Activated CD8-positive, alpha-beta memory T cell treated with anti-CD3 and anti-CD28 coated beads, Interleukin-2, amount 50 U/mL, for 4 hours (primary cell): ENCODE measurements at places on chromosomes 3 and 15.

GRCh38 chr15:60553163-60553562 is 74.2 kb upstream of the ICE2 start:
- DNase-seq, result no peak

DNA sequence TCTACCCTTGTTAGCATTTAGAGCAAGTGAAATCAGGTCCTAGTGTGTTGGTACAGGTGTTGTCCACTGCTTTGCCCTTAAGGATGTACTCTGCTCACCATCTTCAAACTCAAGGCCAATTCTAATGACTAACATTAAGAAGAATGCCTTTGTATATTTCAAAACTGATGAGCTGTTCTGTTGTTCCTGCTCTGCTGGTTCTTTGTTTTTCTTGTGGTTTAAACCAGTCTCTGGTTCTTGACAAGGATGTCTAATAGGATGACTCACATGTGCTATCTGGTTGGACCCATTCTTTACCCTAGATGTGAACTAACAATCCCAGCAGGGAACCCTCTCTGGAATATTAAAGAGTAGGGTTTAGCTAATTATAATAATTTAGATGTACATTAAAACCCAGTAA is 17.3 kb downstream of the ABHD5 start:
- no peak for DNase-seq

DNA sequence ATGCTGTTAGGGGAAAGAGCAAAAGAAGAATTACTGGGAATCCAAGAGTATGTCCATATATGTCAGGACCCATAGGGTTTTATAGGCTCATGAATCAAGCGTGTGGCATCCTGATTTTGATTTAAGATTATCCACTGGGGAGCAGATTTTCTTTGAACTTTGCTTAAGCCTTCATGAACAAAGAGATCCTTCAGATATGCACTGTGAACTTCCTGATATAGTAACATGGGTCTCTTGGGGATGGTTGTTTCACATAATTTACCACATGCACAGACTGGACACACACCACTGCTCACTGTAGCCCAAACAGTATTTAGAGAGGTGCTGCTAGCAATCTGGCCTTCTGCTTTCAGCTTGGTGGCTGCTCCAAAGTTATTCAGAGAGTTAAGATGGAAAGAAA is 200.9 kb upstream of the ZPLD1 start:
- DNase-seq, result no peak

DNA sequence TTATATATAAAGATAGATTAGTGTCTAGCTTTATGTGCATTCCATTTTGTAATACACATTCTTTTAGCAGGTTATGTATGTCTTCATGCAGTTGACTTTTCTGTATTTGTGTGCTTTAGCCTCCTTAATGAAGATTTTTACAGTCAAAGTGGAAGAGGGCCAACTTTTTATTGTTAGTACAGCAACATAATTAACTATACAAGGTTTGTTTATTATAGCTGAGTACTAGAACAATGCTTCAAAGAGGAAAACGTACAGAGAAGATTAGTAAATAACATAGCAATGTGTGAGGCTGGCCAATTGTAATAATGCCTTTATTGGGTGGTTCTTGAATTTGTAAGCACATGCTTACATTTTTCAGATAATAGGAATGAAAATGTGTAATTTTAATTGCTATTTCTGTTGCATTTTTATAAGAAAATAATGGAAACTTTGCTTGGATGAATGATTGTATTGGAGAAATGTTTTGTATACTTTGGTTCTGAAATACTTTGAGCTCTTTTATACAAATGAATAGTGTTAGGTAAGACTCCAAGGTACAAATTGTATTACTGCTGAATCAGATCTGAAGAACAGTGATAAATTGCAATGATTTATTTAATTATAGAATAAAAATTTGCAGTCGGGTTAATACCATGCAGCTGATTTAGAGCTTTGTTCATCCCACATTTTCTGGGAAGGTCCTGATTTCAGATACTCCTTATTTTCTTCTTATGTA is 41.4 kb downstream of the UBE2E2 start:
- no peak for DNase-seq

DNA sequence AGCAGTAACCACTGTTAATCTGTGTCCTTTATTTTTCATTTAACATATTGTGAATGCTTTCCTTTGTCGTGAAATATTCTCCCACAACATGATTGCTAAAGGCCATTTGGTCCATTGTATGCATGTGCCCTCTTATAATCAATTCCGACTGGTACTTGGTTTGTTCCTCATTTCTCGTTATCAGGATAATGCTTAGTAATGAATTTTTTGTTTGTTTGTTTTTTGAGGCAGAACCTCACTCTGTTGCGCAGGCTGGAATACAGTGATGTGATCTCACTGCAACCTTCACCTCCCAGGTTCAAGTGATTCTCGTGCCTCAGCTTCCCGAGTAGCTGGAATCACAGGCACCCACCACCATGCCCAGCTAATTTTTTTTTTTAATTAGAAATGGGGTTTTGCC is 22.0 kb downstream of the SPATA12 start:
- DNase-seq, result no peak

- DNase-seq, result no peak
Measured at GRCh38 chr15:40911141-40911540, 16.9 kb downstream of the VPS18 start.

DNA sequence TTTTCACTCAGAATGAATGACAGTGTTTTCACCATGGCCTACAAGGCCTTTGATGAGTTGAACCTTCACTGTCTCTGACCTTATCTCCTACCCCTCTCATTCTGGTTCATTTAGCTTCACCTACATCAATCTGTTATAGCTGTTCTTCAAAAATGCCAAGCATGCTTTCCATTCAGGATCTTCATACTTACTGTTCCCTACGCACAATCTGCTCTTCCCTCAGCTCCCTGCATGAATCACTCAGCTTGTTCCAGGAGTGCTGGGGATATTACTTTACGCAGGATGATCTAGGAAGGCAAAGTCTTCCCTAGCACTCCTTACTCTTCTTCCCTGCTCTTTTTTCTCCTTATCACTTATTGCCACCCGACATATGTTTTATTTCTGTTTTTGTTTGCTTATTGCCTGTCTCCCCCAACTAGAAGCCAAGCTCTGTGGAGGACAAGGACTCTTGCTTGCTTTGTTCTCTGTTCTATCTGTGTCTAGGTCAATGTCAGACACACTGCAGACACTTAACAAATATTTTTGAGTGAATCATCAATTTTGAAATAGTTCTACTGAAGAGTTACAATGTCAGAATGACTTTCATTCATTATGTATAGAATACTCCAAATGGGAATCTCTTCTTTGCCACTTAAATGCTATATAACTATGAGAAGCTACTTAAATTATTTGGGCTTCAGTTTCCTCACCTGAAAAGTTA is 238.3 kb upstream of the FEZF2 start:
- DNase-seq, result no peak

DNA sequence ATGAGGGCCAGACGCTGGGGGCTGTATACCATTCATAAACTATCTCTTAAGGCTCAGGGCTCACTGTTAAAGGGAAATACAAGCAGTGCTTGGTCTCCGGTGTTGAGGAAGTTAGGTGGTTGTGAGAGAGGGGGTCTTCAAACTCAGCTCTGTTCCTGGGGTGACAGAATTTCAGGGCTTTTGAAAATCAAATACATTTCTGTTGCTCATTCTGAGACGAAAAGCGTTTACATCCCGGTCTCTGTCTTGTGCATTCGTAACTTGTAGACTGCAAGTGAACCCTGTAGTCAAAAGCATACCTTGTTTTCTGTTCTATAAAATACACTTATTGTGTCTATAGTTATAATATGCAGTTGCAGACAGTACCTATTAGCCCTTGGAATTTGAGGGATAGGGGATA is 1.7 kb downstream of the SLCO3A1 start:
- no peak for DNase-seq
